ENCODE measurements at places on chromosomes 16 and 17.

- no peak overlapping the region for H3K4me3 ChIP-seq
- H3K27ac ChIP-seq = no peak overlapping the region
- no peaks in the 10 kb centered on the region for H3K36me3 ChIP-seq
- H3K27me3 ChIP-seq = no peaks in the 10 kb centered on the region
These were observed 156.4 kb upstream of the ANKFN1 start for GRCh38 chr17:55996826-55997225.

DNA sequence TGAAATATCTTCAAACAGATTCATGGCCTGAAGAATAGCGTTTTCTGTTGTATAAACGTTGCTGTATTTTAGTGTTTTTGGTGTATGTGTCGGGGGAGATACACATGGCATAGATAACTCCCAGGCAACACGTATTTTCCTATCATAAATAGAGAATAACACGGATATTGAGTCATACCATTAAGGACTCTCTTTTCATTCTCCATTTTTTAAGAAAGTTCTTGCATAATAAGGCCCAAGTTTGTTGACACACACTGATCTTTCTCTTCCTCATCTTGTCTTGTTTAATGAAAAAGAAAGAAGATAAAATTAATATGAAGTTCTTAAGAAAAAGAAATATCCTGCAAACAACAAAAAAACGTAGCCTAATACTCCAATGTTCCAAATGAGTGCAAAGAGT lies 13.4 kb downstream of the ABCA8 start:
- H3K27ac ChIP-seq = no peak overlapping the region
- no peaks in the 10 kb centered on the region for H3K36me3 ChIP-seq
- peaks cover 38% of the 10 kb centered on the region for H3K4me1 ChIP-seq
- no peak for DNase-seq
- no peak overlapping the region for H3K4me3 ChIP-seq
- H3K27me3 ChIP-seq = no peaks in the 10 kb centered on the region

DNA sequence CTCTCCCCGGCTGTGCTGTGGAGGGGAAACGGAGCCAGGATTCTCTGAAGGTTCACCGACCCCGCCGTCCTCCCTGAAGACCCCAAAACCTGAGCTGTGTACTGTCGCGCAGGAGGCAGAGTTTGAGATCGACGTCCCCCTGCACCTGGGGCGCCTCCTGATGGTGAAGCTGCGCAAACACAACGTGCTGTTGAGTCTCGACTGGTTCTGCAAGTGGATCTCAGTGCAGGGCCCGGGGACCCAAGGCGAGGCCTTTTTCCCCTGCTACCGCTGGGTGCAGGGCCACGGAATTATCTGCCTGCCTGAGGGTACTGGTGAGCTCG lies 62.6 kb upstream of the TEKT1 start:
- peaks cover 48% of the 10 kb centered on the region for H3K36me3 ChIP-seq
- H3K27me3 ChIP-seq = no peaks in the 10 kb centered on the region
- H3K4me3 ChIP-seq = no peak overlapping the region
- H3K27ac ChIP-seq = no peak overlapping the region
- no peak for DNase-seq
- H3K4me1 ChIP-seq = peaks cover 12% of the 10 kb centered on the region

DNA sequence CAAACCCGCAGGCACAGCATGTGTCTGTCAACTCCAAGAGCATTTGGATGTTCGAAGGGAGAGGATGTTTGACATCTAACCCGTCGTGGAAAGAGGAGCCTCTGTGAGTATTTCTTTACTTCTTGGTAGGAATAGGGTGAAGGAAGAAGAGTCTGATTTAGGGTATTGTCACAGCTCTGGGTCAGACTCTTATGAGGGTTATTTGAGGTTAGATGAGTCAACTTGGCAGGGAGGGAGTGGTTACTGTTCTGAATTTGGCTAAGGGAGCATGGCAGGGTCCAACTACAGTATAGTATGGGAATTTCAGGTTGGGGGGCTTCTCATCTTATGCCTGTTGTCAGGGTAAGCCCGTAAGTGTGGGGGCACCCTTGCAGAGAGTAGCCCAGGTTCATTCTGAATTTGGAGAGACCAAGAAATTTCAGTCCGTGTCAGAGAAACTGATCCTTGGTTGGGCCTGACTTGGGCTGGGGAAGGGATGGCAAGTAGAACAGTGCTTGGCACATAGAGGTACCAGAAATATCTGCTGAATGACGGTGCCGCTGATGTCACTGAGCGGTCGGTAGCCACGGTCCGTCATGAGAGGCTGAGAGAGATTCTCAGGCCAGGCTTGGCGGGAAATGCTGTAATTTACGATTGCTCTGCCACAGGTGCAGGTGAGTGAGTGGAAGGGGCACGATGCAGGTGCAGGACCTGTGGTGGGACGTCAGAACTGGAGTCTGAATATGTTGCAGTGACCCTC lies 43.2 kb downstream of the MYH3 start:
- H3K27me3 ChIP-seq = no peaks in the 10 kb centered on the region
- H3K4me1 ChIP-seq = no peaks in the 10 kb centered on the region
- no peaks in the 10 kb centered on the region for H3K36me3 ChIP-seq
- no peak for DNase-seq
- no peak overlapping the region for H3K27ac ChIP-seq
- H3K4me3 ChIP-seq = no peak overlapping the region

DNA sequence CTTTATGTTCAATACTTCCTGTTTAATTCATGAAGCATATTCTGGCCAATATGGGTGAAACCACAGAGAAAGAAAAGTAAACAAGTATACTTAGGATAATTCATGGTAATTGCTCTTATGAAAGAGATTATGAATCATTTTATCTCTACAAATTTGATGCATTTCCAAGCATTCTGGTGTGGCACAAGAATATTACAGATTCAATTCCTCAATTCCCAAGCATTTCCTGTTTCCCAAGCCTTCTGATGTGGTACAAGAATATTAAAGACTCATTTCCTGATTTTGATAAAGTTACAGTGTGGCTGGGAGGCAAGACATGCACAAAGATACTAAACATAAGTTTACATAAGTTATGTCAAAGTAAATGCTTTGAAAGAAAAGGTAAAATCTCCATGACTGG lies 126.1 kb upstream of the NUDT7 start:
- H3K27ac ChIP-seq = no peak overlapping the region
- no peaks in the 10 kb centered on the region for H3K4me1 ChIP-seq
- H3K27me3 ChIP-seq = no peaks in the 10 kb centered on the region
- no peaks in the 10 kb centered on the region for H3K36me3 ChIP-seq
- no peak for DNase-seq
- H3K4me3 ChIP-seq = no peak overlapping the region

DNA sequence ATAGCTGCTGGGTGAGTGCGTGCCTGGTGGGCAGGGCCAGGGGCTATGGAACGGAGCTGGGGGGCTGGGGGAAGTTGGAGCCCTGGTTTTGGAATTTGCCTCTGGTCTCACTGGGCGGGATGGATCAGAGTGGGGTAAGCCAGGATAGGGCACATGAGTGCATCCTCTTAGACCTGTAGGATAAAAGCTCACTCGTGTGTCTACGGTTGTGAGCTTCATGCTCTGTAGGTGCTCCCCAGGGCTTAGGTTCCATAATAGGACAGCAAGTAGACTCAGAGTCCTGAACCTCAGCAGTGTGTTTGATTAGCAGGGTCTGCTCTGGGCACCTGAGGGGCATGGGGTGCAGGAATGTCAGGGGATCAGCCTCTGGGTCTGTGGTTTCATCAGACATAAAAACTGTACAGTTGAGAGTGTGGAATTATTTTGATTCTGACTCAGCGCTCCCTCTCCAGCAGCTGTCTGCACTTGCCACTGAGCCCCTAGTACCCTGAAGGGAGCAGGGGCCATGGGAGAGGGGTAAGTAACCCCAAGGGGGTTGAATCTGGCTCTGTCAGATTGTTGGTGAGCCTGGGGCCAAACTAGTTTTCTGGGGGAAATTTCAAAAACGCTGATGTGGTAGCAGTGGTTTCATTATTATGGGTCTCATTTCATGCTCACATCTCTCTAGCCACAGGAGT lies 84.2 kb upstream of the LGALS9 start:
- no peak overlapping the region for H3K4me3 ChIP-seq
- H3K36me3 ChIP-seq = no peaks in the 10 kb centered on the region
- H3K27ac ChIP-seq = no peak overlapping the region
- DNase-seq = no peak

DNA sequence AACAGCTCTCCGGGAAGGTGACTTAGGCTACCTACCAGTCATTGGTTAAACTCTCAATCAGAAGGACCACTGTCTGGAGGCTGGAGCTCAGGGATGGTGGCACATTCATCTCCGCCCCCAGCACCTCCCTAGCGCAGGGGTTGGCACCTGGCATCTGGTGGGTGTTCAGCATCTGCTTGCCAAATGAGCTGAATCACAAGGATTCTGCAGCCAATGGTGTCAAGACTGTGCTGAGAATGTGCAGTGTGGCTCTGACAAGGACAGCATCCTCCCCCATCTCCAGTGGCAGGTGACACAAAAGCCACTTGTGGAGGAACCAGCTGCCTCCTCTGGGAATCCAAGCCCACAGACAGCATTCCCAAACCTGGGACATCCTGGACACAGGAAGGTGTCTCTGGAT lies 35.2 kb downstream of the PLXDC1 start:
- H3K36me3 ChIP-seq = no peaks in the 10 kb centered on the region
- peaks cover 33% of the 10 kb centered on the region for H3K27me3 ChIP-seq
- H3K4me3 ChIP-seq = no peak overlapping the region
- no peak for DNase-seq
- H3K4me1 ChIP-seq = peaks cover 9% of the 10 kb centered on the region

GRCh38 chr17:40552806-40553693 lies 12.2 kb downstream of the CCR7 start:
- no peak overlapping the region for H3K4me3 ChIP-seq
- peaks cover 91% of the 10 kb centered on the region for H3K4me1 ChIP-seq
- H3K36me3 ChIP-seq = no peaks in the 10 kb centered on the region
- DNase-seq = no peak
- H3K27me3 ChIP-seq = no peaks in the 10 kb centered on the region
- peak overlapping the region; percentile 85 for H3K27ac ChIP-seq

GRCh38 chr16:5228369-5228768 lies 130.8 kb upstream of the EEF2KMT start:
- no peaks in the 10 kb centered on the region for H3K36me3 ChIP-seq
- no peak overlapping the region for H3K27ac ChIP-seq
- no peak for DNase-seq
- H3K27me3 ChIP-seq = peaks cover 27% of the 10 kb centered on the region

GRCh38 chr17:43634591-43635125 lies 27.1 kb downstream of the MEOX1 start:
- peak; percentile 53 for DNase-seq
- H3K36me3 ChIP-seq = no peaks in the 10 kb centered on the region
- peak overlapping the region; percentile 57 for H3K4me3 ChIP-seq
- 0 out of 2 replicates have a peak, but pooled peaks cover 2% of the 10 kb centered on the region for H3K27me3 ChIP-seq

DNA sequence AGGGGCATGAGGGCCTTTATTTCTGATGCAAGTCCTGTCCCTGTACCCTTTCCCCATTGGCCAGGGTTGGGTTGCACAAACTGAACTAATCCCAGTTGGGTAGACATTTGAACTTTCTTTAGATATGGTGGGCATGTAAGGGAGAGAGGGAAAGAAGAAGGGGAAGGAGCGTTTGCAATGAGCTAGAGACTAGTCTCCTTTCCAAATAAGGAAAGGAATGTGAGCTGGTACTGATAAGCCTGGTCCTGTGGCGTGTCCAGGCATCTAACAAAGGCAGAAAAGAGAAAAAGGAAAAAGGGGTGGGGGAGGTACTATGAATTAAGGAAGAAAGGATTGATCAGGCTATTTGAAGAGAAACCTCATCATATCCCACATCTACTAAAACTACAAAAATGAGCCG lies 20.3 kb downstream of the CHMP6 start:
- no peak overlapping the region for H3K4me3 ChIP-seq
- peak; percentile 46 for DNase-seq
- peaks cover 28% of the 10 kb centered on the region for H3K4me1 ChIP-seq
- no peak overlapping the region for H3K27ac ChIP-seq

GRCh38 chr17:29571883-29572681 lies 3.6 kb downstream of the TP53I13 start:
- no peaks in the 10 kb centered on the region for H3K27me3 ChIP-seq
- H3K4me3 ChIP-seq = no peak overlapping the region

GRCh38 chr17:5446786-5447185 lies 7.8 kb upstream of the C1QBP start:
- no peak overlapping the region for H3K27ac ChIP-seq
- H3K4me3 ChIP-seq = no peak overlapping the region
- no peaks in the 10 kb centered on the region for H3K4me1 ChIP-seq
- H3K36me3 ChIP-seq = peaks cover 30% of the 10 kb centered on the region
- H3K27me3 ChIP-seq = no peaks in the 10 kb centered on the region

DNA sequence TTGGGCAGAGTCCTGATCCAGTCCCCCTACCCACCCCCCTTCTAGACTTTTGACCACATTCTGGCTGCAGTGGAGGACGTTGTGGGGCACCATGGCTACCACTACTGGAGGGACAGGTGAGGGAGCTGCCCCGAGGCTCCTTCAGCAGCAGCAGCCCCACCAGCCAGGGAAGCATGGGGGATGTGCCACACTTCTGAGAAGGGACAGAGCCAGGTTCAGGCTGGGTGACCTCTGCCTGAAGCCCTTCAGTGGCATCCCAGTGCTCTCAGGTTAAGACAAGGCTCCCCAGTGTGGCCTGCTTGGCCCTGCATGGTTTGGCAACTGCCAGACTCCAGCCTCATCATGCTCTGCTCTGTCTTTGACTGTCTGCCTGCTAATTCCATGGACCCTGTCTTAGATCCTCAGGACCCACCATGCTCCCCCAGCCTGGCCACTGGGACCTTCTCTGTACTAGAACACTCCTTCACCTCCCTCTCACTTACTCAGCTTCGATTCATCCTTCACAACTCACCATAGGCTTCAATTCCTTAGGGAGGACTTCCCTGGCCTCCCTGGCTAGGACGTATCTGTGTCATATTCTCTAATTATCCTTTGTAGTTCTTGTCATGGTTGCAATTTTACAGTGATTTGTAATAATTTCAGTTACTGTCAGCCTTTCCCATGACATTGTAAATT lies 8.8 kb downstream of the SLC9A5 start:
- H3K4me1 ChIP-seq = peaks cover 12% of the 10 kb centered on the region
- no peak for DNase-seq
- H3K27me3 ChIP-seq = peaks cover 3% of the 10 kb centered on the region
- no peak overlapping the region for H3K27ac ChIP-seq

DNA sequence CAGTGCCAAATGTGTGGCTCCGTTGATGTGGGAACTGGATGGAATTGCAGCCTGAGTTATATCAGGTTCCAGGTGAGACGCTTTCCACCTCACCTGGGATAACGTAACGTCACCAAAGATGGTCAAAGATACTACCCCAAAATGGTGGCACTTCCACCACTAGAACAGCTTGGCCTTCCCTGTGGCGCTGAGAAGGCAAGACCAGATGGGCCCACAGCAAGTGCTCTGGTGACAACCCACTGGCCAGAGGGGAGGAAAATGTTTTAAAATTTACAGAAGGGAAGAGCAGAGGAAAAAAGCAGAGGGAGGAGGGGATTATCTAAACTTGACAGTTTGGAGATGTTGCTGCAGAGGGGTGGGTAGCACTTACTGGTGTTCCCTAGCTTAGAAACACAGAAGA lies 7.5 kb upstream of the ITGA2B start:
- H3K4me3 ChIP-seq = no peak overlapping the region
- peaks cover 18% of the 10 kb centered on the region for H3K36me3 ChIP-seq
- no peak overlapping the region for H3K27ac ChIP-seq
- DNase-seq = no peak
